Right ventricle myocardium superior (tissue), 1 donor: ENCODE measurements at places on chromosomes 1 and 21. TPM values are rescaled to one million over a fixed set of nuclear protein-coding genes. Genes with fewer than 3 reads are reported as not detected.

DNA sequence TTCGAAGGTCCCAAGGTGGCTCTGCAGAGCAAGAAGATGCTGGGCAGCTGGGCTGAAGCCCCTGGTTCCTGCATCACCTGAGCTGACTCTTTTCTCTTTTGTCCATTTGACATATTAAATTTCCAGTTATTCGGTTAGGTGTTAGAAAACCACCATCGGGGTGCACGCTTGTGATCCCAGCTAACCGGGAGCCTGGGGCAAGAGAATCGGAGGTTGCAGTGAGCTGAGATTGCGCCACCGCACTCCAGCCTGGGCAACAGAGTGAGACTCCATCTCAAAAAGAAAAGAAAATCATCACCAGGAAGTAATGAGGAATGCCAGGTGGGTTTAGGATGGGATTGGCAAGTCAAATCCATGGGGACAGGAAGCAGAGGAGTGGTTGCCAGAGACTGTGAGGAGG is 76.3 kb upstream of the ZC3H12A start:
- DNase-seq: no peak

TMCC2 gene
- total RNA-seq: 1.3 TPM

CFAP141 gene
- not detected for total RNA-seq

DNA sequence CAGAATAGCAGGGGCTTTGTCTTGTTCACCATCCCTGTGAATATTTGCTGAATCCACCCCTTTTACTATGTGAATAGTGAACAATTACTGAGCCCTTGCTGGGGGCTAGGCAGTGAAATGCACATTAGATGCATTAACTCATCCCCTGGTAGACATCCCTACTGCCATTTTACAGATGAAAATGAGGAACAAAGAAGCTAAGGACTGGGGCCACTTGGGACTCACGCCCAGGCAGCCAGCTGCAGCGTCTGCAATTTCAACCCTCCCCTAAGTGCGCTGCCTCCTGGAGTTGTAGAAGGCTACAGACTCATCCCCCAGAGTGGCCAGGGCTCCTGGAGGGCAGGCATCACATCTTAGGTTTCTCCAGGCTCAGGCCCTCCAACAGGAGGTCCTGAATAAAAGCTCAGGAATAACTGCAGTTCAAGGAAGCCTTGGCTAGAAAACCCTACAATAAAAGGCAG is 31.6 kb downstream of the CAPZB start:
- DNase-seq: peak; percentile 68

GPR25 gene
- not detected for total RNA-seq

LEMD1 gene
- total RNA-seq: not detected

DNA sequence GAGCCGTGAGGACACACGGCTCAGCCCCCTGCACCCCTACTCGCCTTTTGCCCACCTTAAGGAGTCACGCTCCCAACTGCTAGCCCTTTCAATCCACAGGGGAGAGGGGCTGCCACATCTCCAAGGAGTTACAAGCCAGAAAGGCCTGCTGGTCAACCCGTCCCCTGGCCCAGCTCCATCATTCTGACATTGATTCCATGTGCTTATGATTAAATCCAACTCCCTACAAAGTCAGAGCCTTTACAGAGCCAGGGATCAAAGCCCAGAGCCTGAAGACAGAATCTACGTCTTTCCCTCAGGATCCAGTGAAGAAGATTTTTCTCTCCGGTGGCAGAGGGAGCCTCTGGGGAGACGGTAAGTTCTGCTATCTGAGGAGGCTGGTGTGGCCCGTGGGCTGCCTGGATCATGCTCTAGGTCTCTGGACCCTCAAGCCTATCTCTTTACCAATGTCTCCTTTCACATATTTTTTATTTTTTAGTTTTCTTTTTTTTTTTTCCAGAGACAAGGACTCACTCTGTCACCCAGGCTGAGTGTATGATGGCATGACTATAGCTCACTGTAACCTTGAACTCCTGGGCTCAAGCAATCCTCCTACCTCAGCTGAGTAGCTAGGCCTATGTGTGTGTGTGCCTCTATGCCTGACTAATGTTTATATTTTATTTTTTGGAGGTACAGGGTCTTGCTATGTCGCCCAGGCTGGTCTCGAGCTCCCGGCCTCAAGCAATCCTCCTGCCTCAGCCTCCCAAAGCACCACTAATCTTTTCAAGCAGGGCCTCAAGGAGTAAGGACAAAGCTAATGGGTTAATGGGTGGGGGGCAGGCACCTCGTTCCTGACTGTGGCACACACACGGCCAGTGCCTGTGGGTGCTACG is 61.3 kb downstream of the SLC66A1 start:
- DNase-seq: no peak

DNA sequence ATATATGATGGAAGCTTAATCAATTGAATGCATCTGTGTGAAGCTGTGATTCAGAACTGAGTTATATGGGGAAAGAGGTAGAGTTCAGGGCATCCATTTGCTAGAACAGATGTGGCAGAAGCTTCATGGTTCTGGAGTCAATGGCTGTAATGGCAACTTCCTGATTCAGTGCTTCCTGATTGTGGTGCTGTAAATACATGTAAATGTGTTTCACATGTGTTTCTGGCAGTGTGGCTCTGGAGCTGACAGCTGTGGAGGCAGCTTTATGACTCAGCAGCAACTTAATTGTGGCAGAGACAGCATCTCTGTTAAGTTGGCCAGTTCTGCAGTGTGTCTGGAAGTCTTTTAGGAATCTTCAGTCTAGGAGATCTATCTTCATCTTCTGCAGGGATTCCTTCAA is 226.6 kb upstream of the ZRANB2 start:
- DNase-seq: no peak

GPR37L1 gene
- total RNA-seq: 0.05 TPM

DNA sequence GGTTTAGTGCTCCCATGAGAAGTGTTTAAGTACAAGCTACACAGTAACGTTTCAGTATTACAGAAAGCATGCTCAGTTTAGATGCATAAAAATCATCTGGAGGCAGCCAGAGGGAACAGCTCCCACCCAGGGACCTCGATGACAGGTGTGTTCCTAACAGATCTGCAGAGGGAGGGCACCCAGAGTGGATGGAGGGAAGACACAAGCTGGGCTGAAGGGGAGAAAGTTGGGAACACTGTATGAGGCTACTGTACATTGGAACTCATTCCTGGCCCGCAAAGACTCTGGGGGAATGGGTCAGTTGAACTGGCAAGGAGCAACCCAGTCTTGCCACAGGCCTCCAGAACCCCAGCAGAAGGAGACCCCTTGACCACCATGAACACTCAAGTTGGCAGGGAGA is 52.4 kb downstream of the ZP4 start:
- DNase-seq: no peak

CFHR1 gene
- total RNA-seq: not detected

DNA sequence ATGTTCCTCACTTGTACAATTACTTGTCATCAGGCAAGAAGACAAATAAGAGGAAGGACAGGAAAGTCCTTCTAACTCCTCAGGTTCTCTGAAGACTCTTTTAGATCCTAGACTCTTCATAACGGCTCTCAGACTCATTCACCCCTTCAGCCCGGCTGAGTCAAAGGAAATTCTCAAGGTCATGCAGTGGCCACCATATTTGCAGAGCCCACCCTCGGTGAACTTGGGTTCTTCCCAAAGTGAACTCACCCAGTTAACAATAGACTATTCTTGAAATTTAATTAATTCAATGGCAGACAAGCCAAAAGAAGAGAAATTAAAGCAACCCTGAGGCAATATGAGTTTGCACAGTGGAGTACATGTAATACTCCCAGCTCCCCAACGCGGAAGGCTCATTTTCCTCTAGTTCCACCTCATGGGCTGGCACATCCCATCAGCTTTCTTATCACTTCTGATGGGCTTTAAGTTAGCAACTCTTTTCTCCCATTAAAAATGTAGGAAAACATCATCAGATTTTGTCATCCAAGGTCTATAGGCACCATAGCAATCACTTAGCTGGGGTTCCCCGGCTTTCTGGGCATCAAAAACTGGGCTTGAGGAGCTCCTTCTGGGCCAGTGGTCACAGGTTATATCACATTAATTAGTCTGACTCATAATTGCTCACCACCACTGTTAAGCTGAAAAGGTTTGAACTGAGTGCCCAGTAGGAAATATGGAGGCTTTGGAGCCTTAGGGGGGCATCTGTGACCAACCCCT is 27.8 kb upstream of the TIAM1 start:
- DNase-seq: no peak

GRCh38 chr1:209409780-209410179 is 173.7 kb upstream of the CAMK1G start:
- DNase-seq: no peak

DNA sequence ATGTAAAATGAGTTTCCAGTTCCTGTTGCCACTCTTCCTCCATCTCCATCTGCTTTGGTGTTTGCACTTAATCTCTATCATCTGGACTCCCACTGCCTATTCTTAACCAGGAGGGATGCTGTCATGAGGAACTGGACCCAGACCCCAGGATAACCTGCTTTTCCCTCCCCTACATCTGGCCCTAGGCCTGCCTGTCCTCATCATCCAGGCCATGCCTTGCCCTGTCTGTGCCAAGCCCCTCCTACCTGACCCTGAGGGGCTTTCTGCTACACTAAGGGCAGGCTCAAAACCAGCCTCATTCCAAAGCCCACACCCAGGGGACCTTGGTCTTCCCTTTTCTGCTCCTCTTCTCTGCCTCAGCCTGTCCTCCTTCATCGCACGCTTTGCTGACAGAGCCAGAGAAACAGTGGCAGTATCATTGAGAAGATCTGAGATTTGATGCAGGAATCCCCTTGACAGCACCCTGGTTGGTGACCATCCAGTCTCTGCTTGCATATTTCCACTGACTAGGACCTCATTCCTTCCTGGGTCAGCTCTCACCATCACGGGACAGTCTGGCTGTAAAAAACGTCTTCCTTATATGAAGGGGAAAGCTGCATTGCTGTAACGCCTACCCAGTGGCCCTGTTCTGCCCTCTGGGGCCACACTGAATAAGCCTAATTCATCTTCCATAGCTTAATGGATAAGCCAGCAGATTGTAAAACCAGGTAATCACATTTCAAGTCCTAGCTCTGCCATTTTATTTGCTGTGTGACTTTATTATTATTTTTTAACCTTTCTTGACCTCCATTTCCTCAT is 38.8 kb downstream of the PLXNA2 start:
- DNase-seq: no peak

GRCh38 chr21:37319551-37319950 is 47.0 kb upstream of the DYRK1A start:
- DNase-seq: no peak

RIPPLY3 gene
- total RNA-seq: not detected

EXOSC10 gene
- total RNA-seq: 15.8 TPM

- no peak for DNase-seq
Measured at GRCh38 chr1:119743308-119743707, 25.4 kb downstream of the HMGCS2 start.

GNAT2 gene
- not detected for total RNA-seq

MAN1C1 gene
- total RNA-seq: 17.5 TPM

DNA sequence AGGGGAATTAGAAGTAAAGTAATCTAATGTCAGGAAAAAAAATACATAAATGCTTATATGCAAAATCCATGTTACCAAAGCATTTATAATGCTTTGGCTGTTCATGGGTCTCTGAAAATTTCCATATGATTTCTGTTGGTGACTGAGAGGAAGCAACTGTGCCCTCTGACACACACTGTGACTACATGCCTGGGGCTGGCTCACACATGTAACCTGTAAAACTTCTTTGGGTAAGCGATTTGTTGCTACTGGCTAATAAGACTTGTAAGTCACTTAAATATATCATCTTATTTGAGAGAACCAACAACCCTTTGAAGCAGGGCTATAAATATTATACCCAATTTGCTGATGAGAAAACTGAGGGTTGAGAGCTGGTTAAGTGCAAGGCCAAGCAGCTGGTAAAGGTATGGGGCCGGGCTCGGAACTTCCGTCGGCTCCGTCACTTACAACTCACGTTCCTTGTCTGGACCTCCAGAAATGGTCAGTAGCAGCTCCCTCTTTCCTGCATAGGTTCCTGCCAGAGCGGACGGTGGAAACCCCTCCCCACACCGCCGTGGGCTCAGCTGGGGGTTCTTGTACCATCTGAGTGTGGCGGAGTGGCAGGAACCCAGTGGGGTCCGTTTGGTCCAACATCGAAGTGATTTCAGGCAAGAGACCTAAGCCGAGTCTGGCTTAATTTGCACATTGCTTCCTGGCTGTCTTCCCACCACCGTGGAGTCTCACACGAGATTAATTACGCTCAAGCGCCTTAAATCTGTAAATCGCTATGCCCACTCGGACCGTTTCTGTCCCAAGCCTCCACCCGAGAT is 714 bp downstream of the DFFA start:
- no peak for DNase-seq

CLIC6 gene
- total RNA-seq: 7.7 TPM

- no peak for DNase-seq
Measured at GRCh38 chr1:92473781-92474495, 12.8 kb downstream of the GFI1 start.

DNA sequence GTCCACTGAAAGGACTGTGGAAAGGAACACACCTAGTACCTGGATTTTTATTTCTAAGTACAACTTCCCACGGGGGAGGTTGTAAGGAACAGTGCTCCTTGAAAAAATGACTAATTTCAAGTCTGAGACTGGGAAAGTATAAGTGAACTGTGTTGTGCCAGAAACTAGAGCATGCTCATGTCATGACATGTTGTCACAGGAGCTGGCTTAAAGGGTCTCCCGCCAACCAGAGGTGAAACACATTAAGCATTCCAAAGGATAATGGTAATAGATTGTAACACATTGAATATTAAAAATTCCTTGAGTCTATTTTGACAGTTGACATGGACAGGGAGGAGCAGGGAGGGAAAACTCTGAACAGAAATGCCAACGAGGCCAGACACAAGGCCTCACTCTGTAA is 6.3 kb downstream of the ATP2B4 start:
- no peak for DNase-seq

DNA sequence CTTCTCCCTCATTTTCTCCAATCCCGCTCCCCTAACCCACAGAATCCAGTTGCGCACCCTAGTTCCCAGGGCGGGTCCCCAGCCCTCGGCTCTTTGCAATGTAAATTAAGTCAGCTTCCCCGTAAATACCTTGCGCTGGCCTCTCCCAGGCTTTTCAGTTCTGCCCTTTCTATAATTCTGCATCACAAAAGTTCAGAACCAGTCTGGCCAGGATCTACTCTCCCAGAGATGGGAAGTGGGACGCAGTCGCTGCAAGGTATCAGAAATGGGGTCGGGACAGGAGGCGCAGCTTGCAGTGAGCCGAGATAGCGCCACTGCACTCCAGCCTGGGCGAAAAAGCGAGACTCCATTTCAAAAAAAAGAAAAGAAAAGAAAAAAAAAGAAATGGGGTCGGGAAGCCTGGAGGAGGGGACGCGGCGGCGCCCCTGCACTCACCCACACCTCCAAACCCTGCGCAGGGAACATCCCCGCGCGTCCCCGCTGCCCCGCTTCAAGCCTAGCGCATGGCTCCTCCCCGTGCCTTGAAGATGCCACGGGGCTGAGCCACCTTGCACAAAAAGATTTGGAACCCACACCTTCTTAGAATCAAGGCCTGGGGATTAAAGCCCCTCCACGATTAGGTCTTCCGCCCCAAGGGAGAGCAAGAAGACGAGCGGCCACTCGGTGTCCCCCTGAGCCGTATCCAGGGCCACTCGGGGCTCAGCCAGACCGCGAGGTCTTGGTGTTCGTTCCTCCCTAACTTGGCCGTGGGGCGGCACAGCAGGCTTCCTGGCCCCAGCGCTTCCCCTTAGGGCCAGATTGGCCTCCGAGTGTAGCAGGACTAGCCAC is 27.2 kb upstream of the ITLN2 start:
- no peak for DNase-seq
